Activated gamma-delta T cell (primary cell): ENCODE measurements at places on chromosomes 4 and X.

DNA sequence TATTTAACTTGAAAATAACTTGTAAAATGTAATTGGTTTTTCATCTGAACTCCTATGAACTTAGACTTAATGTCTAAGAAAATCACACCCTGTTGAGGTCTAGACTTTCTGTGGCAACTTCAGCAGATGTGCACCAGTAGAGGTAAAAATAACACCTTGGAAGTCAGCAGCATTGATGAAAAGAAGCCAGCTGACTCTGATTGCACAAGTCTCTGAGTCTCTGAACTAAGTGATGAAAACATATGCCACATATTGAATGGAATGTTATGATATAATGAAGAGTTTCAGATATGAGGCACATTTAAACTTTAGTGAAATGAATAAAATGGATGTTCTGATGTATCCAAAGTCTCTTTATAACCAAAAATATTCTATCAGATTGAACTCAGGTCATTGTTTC lies 155.4 kb downstream of the GPM6A start:
- no peak for DNase-seq

DNA sequence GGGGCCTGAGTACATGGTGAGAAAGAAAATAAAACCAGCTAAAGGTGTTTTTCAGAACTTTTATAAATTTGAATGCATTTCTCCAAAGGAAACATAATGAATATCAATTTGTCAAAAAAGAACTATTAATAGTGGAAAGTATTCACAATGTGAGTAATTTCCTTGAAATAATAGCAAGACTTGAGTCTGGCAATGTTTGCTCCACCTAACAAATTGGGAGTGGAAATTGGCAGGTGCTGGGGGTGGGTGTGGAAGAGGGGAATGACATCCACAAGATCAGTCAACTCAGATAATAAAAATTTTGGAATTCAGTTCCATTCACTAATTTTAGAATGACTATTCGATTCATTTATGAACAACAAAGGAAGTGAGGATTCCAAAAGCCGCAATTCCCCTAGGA lies 884.8 kb upstream of the SLIT2 start:
- no peak for DNase-seq

DNA sequence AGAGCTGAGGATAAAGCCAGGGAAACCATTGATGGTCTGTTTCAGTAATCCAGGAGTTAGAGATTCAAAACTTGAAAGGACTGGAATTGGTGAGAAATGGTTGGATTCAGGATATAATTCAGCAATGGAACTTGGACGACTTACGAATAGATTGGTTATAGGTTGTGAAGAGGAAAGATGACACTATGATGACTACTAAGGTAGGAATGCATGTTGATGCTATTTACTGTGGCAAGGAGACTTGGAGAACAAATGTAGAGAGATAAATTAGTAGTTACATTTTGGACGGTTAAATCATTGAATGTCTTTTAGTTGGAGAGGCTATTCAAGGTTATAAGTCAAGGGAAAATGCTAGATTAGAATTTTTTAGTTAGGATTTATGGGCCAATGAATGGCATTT lies 365.4 kb upstream of the TECRL start:
- DNase-seq, result no peak

DNA sequence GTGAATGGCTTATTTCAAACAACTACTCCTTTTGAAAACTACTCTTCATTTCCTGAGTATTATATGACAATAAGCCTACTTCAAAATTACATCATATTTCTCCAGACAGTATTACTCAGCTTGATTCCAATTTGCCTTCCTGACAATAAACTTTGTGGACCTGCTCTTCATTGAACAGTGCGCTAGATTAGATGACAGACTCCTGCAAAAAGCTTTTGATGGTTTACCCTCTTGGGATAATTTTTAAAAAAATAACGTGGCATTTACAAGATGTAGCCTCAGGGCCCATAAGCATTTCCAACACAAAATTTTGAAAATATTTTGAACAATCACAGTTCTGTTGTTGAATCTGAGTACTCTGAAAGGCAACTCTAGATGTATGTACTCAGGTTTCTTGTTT lies 25.9 kb downstream of the MGAT4D start:
- no peak for DNase-seq
